Activated naive CD4-positive, alpha-beta T cell (primary cell): ENCODE measurements at places on chromosomes 7 and 10.

GRCh38 chr7:114554781-114555537 lies 140.3 kb downstream of the FOXP2 start:
- DNase-seq = no peak

DNA sequence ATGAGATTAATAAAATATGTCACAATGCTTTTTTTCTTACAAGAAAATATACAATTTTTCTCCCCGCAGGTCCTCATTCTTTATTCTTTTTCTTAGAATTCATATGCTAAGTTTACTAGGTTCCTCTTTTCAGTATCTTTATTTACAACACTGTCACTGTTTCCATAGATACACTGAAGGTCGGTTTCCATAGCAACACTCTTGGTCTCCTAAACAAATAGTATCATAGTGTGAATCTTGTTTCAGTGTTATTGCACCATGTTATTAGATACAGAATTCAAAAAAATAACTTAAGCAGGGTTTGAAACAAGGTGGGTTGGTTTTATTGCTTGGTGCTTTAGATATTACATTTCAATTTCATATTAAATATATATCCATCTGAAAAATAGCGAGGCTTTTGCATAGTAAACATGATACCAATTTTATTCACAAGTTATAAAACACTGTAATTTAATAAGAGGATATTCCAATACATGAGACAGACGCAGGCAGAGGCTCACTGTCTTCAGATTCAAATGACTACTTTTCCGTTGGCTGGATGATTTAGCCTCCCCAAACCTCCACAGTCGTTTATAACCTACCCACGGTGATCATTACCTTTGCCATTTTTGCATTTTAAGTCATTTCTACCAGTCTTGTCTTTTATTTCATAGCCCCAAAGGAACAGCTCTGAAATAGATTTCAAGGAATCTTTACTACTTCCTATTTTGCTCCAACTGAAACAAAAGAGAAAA lies 88.9 kb upstream of the KLF6 start:
- no peak for DNase-seq

DNA sequence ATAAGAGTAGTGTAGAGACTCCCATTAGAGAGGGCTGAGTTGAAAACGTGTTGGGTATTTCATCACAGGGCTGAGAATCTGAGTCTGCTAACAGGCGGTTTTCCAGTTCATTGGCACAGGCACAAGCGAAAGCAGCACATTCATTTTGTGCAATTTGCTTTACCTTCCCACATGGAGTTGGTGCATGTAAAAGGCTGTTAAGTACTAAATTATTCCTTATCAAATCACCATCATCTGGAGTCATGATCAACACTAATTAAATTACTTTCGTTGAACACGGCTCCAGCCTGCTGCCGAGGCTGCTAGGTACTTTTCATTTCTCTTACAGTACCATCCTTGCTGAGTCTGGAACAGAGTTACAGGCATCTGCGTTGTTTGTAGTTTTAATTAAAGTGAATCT lies 43.8 kb downstream of the ETV1 start:
- DNase-seq = no peak

DNA sequence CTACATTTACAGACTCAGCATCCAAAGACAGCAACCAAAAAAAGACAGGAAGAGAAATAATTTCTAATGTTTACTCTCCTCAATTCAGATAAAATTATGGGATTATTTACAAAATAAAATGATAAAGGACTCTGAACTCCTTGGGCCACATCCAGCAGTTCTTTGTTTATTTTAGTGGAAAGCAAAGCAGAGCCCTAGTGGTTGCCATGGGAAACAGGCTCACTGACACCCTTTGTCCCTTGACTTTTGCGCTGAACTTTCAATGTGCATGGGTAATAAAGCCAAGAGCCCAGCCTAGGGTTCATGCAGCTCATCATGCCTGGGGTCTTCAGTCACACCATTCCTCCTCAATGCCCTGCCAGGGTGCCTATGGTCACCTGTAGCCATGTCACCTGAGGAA lies 442.6 kb upstream of the IGFBP3 start:
- no peak for DNase-seq

GRCh38 chr10:98910048-98910447 lies 325.6 kb downstream of the HPSE2 start:
- DNase-seq = no peak

DNA sequence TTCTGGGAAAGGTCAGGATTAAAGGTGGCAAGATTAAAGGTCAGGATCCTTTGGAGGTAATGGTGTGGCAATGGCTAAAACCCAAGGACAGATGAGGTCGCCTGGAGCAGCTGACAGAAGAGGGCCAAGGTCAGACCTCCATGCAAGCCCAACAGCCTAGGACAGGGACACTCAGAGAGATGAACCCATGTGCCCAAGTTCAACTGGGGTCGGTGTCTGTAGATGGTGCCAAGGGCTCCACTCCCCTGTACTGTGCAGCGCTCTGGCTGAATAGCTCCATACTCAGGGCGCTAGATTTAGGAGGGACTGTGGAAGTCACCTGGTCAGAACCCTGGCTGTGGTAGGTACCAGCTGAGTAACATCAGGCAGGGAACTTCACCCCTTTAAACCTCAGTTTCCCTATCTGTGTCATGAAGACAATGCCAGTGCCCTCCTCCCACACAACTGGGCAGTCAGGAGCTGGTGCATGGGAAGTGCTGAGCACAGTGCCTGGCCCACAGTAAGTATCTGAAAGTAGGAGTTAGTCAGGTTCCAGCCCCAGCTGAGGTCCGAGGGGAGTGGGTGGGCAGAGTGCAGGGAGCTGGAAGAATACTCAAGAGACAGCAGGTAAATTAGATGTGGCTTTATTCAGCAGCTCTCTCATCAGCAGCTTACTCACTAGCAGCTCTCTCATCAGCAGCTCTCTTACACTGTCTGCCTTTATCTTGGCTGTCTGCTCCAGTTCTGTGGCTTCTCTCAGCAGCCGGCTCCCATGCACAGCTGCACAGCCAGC lies 327.1 kb downstream of the GLRX3 start:
- DNase-seq = no peak

- DNase-seq = no peak
Measured at GRCh38 chr10:4008676-4009382, 223.8 kb upstream of the KLF6 start.

DNA sequence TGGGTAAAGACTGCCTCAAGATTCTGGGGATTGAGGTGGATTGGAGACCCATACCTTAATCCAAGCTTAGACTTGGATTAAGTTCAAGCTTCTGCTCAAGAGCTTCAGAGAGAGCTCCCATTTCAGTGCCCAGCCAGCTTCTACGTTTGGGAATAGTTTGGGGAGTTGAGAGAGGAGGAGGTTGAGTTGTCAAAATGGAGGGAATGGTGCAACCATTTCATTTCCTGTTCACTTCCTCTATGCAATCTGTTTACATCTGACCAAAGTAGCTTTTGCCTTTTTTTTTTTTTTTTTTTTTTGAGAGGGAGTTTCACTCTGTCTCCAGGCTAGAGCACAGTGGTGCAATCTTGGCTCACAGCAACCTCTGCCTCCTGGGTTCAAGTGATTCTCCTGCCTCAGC lies 65.8 kb downstream of the ENTPD1 start:
- DNase-seq = no peak

DNA sequence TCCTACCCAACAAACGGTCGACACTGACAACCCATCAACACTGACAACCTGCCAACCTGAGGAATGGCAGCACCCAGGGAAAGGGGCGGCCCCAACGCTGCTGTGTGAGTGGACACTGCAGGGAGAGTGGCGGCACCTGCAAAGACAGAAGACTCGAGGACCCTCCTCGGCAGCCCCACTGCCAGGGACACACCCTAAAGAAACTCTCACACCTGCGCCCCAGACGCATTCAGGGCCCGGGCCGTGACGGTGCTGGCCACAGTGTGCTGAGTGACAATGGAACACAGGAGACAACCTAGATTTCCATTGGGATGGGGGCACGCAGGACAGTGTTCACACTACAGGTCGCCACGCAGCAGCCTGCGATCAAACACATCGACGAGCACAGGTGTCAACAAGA lies 3.6 kb downstream of the CAMK2B start:
- no peak for DNase-seq

DNA sequence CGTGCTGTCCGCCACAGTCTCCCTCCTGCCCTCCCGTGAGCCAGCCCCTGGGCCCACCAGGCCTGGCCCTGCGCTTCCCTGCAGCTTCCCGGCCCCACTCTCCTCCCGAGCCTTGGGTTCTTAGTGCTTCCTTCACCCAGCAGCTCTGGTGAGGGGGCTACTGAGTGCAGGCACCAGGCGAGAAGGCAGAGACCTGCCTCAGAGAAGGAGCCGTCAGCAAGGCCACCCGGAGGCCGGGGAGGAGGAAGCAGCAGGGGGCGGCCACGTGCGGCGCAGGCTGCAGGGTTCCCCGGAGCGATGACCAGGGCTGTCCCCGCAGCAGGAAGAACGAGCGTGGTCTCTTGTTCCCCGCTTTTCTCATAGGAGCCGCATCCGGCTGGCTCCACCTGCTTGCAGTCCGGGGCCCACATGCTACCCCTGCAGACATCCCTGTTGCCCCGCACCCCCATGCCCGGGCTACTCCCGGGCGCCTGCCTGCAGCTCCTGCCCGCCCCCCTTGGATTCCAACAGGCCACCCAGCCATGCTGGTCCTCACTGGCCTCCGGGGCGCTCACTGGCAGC lies 20.5 kb downstream of the YKT6 start:
- no peak for DNase-seq

GRCh38 chr10:61832866-61833481 lies 68.5 kb upstream of the ARID5B start:
- DNase-seq = no peak

DNA sequence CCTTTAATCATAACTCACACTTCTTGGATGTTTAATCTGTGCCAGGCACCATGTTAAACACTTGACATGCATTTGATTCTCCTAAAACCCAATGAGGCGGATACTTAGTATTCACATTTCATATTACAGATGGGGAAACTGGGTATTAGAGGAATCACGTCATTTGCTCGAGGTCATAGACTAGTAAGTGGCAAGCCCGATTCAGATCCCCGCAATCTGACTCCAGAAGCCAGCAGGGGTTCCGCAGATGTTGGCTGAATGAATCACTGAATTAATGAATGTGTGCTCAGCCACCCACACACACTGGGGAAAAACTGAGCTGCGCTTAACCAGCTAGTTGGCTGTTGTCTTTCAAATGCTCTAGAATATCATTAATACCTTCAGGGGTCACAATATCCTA lies 22.5 kb upstream of the ENO4 start:
- DNase-seq = no peak

DNA sequence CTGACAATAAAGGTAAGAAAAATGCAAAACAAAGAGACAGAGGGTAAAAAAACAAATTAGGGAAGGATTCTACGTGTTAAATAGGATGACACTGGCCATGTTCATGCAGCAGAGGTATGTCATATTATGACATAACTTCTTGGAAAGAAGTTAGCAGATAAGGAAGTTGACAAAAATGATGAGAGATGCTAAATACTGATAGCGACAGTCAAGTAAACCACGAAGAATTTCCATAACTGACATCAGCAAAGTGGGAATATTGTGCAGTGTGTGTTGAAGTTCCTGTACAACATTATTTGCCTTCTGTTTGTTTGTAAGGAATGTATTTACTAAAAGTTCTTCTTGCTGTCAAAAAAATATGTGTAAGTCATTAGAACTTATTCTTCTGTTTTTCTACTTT lies 29.5 kb downstream of the MDH2 start:
- DNase-seq = no peak

DNA sequence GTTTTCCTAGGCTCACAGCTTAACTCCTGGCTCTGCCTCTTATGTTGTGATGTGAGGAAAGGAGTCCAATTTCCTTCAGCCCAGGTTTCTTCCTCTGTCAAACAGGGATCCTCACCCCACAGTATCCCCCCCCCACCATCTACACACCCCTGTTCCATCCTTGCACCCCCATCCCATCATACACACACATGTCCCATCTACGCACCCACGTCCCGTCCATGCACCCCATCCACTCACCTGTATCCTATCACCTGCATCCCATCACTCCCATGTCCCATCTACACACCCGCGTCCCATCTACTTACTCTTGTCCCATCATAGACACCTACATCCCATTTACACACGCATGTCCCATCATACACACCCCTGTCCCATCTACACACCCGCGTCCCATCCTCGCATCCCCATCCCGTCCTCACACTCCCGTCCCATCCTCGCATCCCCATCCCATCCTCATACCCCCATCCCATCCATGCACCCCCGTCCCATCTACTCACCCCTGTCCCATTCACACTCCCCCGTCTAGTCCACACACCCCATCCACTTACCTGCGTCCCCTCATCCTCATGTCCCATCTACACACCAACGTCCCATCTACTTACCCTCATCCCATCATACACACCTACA lies 117.3 kb downstream of the TRRAP start:
- DNase-seq = no peak

DNA sequence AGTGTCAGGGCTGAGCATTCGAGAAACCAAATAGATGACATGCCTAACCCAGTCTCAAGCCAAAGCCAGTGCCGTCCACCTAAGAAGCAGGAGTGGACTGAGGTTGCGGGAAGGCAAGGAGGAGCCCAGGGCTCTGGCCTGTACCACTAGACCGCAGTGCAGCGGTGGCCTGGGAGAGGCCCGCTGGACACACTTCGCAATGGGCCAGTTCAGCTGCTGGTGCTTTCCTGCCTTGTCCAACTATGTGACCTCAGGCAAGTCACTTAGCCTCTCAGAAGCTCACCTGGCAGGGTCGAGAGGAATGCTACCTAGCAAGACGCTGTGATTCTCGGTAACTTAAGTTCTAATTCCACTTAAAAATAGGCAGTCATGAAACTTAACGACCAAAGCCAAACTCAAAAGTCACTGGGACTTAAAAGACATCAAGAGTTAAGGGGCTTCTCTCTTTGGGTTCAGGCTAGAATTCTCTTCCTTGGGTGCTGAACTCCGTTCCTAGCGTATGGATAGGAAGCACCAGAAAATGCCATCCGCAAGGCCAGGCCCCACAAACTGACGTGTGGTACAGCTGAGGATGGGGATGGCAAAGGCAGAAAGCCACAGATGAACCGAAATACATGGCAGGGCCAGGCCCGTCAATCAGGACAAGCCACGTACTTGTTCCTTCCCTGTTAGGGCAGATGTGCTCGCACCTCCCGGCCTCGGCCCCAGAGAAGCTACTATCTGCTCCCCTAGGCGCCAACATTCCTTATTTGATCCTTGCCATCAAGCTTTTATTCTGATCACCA lies 34.2 kb downstream of the CTBP2 start:
- DNase-seq = no peak

GRCh38 chr7:27133409-27134231 lies 3.1 kb upstream of the HOXA4 start:
- no peak for DNase-seq

GRCh38 chr7:55427800-55428199 lies 62.7 kb downstream of the LANCL2 start:
- no peak for DNase-seq

DNA sequence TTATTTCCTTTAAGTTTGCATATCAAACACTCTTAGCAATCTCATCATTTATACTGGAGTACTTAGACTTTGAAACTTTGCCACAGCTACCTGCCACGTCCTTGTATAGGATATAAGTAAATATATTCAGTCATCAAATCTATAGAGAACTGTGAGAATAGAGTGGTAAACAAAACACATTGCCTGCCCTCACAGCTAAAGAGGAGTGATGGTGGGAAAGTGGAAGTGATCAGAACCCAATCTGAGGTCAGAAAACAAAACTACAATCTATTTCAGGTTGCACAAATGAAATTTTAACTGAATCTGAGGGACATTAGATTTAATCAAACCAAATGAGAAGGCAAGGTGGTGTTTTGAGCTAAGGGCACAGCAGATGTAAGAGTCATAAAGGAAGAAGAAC lies 74.8 kb downstream of the ZEB1 start:
- no peak for DNase-seq
